Heart left ventricle (tissue), 16 donors: ENCODE measurements at places on chromosomes 5 and 9. TPM values are rescaled to one million over a fixed set of nuclear protein-coding genes. Genes with fewer than 3 reads are reported as not detected.

The FOXB2 gene
- not detected for polyA plus RNA-seq

The CRAT gene
- 37.0 TPM for polyA plus RNA-seq

DNA sequence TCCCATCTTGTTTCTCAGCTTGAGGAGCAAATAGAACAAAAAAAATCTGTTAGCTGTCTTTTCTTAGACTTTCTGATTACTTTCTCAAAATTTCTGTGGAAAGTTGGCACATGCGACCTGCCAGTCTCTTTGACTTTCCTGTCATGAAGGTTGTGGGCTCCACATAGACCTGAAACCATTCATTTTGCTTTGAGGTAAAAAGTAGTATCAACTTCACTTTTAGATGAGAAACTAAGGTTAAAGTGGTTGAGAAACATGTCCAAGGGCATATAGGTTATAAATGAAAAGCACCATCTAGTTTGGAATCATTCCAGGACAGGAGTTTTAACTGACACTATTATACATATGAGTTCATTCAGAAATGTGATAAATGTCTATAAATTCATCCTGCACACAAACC lies 42.7 kb downstream of the ST8SIA4 start:
- DNase-seq: no peak

GRCh38 chr5:135324897-135325650 lies 74.0 kb downstream of the MACROH2A1 start:
- DNase-seq: peak; percentile 33

DNA sequence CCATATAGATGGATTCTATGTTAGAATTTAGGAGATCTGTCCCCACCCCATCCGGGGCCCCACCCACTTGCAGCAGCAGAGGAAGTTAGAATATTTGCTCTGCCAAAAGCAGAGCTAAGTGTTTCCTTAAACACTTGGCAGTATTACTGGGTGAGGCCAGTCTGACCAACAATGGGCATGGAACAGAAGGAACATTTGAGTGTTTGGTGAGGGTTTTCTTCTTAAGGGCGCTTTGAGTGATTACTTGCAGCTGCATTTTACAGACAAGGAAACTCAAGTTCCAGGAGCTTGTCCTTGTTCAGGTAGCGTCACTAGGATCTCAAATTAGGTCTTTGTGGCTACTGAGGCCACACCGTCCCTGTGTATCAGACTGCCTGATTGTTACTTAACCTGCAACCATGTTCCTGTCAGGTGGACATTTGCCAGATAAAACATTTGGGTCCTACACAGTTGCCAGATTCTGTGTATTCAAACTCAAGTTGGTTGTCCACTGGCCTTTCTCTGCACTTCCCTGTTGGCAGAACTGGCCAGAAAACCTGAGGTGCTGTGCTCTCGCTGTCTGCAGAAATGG lies 59.3 kb downstream of the SLC46A2 start:
- DNase-seq: peak; percentile 60

The MOB3B gene
- 0.42 TPM for polyA plus RNA-seq

The CTNND2 gene
- polyA plus RNA-seq: 10.5 TPM

The SCGB3A2 gene
- 0.30 TPM for polyA plus RNA-seq

DNA sequence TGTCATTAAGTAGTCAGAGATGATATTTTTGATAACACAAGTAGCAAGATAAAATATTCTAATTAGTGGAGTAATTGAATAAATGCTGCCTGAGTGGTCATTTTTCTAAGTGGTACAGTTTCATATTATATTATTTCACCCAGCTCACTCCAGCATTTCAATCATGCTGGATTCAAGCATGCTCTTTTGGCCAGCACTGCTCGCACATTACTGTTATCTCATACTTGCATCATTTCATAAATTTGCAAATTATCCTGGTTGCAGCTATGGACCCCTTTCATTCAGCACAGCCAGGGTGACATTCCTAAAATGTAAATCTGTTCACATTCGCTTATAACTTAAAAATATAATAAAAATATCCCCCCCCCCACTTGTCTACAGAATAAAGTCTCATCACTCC lies 520.8 kb upstream of the CYLC2 start:
- no peak for DNase-seq

GRCh38 chr9:71643330-71643729 lies 125.0 kb downstream of the CEMIP2 start:
- DNase-seq: no peak

The CAVIN4 gene
- polyA plus RNA-seq: 42.1 TPM

DNA sequence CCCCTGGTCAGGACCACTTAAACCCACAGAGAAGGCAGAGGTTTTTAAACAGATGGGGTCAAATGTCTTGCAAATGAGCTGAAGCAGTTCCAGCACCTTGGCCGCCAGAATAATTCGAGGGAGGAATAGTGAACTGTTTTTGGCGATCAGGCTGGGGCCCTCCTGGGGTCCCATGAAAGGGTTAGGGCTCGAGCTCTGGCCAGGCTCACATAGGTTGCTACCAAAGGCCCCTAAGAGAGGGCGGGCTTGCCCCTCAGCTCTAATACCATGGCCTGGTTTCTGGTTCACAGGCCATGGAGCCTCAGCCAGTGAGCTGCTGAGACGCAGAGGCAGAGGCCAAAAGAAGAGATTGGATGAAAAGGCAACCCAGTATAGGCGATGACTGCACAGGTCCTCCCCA lies 74.8 kb upstream of the UBTD2 start:
- DNase-seq: no peak

DNA sequence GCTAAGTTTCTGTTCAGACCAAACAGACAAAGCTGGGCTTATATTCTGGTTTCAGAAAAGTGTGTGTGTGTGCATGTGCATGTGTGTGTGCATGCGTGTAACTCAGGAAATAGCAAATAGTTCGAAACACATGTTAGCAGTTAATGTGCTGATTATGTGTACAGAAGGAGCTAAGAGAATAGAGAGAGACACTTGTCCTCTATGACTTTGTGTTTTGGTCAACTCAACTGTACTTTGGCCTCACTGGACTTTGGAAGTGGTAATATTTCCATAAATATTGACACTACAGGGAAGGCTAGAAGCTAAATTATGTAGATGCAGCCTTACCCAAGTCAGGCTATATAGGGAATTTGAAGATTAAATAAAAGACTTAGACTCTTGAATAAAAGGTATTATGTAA lies 155.5 kb downstream of the RAB3C start:
- DNase-seq: no peak

GRCh38 chr5:172276214-172276613 lies 7.3 kb downstream of the UBTD2 start:
- DNase-seq: no peak

The GRM6 gene
- polyA plus RNA-seq: 0.04 TPM

The PCAT7 gene
- not detected for polyA plus RNA-seq

DNA sequence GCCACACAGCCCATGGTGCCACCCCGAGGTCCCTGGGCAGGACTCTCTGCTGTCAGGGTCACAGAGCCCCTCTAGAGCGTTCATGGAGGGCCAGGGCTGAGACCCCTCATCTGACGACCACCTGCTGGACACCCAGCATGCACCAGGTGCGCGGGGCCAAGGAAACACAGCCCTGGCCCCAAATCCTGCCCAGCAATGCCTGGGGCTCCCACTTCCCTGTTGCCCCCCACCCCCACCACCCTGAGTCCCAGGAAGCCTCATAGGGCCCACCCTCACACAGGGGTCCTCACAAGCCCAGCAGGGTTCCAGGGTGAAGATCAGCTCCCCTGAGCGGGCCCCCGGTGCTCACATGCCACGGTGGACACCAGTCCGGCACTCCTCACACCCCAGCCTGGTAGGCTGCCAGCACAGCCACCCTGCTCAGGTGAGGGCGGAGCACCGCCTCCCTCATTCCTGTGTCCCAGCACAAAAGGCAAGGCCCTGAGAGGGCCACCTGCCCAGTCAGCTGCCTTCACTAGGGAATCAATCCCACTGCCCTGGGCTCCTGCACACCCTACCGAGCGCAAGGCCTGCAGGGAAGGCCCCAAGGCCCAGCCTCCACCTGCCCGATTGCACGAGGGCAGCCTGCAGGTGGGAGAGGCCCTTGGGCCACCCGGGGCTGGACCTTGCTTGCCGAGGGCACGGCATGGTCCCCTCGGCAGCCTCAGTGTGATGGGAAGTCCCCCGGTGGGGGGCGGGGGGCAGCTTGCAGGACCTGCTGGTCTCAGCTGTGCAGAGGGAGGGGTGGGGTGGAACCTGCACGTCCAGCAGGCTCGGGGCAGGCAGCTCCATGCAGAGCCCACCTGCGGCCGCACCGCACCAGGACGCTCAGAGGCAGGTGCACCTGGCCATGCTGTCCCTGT lies 56.4 kb upstream of the UBAC1 start:
- no peak for DNase-seq

DNA sequence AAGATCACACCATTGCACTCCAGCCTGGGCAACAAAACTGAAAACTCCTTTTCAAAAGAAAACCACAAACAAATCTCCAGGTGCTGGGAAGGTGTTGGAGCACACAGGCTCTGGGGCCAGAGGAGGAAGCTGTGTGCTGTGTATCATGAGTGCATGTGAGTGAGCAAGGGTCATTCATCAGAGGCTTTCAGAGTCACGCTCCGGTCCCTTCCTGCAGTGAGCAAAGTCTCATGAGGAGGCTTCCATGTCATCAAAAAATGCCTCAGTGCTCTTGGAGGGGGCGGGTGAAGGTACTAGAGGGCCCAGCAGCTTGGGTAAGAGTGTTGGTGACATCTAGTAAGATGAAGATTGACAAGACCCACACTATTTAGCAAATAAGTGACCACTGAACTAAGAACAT lies 48.3 kb upstream of the TESK1 start:
- no peak for DNase-seq

- no peak for DNase-seq
Measured at GRCh38 chr9:131888923-131889322, 149.0 kb upstream of the RAPGEF1 start.

DNA sequence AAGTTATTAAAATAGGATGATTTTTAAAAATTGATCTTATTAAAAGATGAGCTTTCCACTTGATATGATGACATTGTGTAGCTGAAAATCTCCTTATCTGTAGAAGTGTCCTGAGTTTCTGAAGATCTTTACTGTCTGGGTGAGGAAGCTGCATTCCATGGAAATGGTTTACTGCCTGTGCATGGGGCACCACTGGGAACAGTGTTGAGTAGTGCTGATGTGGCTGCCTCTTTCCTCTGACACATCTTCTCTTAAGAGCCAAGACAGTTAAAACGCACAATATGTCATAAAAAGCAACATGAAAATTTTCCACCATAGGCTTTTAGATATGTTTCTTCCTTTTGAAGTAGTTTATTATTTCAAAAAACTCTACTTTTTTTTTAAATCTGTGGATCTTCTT lies 24.6 kb downstream of the SECISBP2 start:
- DNase-seq: no peak

DNA sequence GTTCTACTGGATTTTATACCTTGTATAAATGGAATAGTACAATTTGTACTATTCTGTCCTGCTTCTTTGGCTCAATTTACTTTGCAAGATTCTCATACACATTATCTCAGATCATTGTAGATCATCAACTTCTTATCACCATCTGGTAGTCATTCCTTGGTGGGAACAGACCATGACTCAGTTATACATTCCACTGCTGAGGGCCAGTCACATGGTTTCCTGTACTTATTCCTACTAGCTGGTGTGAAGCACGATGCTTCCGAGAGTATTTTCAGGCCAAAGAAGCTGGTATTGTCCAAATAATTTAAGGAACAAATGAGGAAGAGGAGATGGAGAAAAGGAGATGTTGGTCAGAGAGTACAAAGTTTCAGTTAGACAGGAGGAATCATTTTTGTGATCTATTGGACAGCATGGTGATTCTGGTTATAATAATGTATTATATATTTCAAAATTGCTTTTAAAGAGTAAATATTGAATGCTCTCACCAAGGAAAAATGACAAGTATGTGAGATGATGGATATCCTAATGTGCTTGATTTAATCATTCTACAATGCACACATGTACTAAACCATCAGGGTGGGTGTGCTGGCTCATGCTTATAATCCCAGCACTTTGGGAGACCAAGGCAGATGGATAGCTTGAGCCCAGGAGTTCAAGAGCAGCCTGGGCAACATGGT lies 124.1 kb downstream of the SYK start:
- no peak for DNase-seq

- DNase-seq: no peak
Measured at GRCh38 chr9:69153707-69154521, 20.2 kb upstream of the TJP2 start.

GRCh38 chr5:123881759-123882244 lies 369.8 kb downstream of the CSNK1G3 start:
- DNase-seq: no peak

The MORN5 gene
- not detected for polyA plus RNA-seq

- DNase-seq: no peak
Measured at GRCh38 chr9:5718296-5719032, 89.6 kb downstream of the RIC1 start.

GRCh38 chr5:7876867-7877266 lies 7.9 kb downstream of the MTRR start:
- no peak for DNase-seq

DNA sequence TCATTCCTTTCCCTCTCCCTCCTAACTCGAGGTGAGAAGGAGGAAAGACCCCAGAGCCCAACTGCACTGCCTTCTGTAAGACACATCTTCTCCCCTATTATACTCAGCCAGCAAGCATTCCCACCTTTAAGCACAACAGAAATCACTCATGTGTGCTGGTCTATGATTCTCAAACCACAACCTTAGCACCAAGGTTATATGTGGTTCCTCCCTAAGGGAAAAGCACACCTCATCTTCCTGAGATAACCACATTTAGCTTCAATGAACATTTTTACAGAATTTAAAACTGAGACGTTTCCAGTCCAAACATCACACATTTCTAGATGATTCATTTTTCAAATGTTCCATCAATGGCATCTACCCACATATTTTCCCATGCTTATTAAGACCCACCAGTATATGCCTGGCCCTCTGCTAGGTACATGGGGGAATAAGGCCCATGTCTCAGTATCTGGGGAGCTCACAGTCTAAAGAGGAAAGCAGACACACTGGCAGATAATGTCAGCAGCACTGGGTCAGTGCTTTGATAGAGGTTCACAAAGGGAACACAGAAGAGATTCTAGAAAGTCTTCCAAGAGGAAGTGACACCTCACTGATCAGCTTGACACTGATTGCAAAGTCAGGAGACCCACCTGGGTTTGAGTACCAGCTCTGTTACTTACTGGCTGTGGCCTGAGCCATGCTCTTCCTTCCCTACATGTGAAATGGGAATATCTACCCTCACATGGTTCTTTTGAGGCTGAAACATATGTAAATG lies 245.4 kb downstream of the DENND1A start:
- DNase-seq: no peak

The NEUROG1 gene
- polyA plus RNA-seq: not detected

The CDC20B gene
- not detected for polyA plus RNA-seq

GRCh38 chr5:72618708-72619107 lies 111.5 kb upstream of the ZNF366 start:
- DNase-seq: no peak

- no peak for DNase-seq
Measured at GRCh38 chr5:56557198-56557597, 258.2 kb upstream of the MAP3K1 start.

DNA sequence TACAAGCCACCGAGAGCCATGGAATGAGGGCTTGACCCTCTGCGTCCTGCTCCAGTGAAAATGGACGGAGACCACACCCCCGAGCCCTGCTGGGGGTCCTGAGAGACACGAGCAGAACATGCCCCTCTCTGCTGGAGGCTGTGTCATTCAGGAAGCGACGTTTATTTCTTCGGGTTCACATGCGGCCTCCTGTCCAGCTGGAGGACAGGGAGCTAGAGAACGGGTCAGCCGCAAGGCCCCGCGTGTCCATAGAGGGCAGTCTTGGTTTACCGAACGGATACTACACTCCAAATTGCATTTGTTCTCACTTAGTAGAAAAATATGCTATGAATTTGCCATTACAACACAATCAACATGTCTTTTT lies 36.1 kb downstream of the MRPL36 start:
- peak; percentile 30 for DNase-seq

The BTNL9 gene
- polyA plus RNA-seq: 32.5 TPM

The CDKN2B-AS1 gene
- polyA plus RNA-seq: not detected

- no peak for DNase-seq
Measured at GRCh38 chr5:78367318-78367991, 7.0 kb downstream of the SCAMP1 start.

The LRRC14B gene
- 6.1 TPM for polyA plus RNA-seq
